NCI-H526 treated with DMSO at 0.1 percent for 48 hours (cell line): ENCODE measurements at places on chromosomes 4 and X.
A peak's percentile ranks its signal among the peaks of the same experiment; 100 is the strongest.

DNA sequence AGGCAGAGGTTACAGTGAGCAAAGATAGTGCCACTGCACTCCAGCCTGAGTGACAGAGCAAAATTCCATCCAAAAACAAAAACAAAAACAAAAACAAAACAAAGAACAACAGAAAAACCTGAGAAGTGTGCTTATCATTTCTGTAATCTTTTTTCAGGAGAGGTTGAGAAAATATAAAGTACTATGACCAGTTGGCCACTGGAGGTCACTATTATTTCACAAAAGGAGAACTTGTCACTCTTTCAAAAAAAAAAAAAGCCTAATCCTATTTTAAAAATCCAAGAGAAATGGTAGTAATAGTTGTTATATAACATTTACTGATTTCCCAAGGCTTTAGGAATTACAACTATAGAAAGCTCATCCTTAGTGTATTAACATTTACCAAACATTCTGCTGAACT lies 24.9 kb upstream of the RNF150 start:
- no peak for DNase-seq

GRCh38 chr4:44415251-44415650 lies 33.4 kb downstream of the KCTD8 start:
- DNase-seq, result no peak

GRCh38 chrX:39813631-39814277 lies 284.0 kb downstream of the BCOR start:
- no peak for DNase-seq

DNA sequence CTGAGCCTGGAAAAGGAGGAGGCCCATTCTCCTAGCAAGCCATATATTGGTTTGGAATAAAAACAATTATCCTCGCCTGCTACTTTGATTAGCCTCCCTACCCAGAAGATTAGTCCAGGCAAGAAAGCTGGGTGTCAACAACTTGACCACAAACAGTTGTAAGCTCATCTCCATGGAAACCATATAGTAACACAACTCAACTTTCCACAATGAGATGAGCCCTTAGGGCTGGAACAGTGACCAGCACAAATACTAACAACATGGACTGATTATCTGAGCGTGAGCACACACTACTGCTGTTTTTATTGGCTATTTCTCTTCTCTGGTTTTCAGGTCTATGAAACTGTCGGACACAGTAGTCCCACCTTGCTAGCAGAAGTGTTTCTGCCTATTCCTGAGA lies 80.8 kb downstream of the CC2D2A start:
- DNase-seq, result no peak

DNA sequence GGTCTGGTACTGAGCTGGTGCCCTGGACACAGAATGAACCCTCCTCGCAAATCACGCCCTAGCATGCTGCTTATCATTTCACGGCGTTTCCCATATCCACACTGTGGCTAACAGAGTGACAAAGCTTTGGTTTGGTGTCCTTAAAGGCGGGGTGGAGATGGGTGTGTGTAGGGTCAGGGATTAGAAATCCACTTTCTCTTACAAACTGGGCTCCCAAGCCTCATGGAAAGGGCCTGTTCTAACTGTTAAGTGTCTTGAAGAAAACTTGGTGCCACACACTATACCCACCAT lies 735 bp upstream of the CHRDL1 start:
- no peak for DNase-seq

- peak; percentile 43 for DNase-seq
Measured at GRCh38 chr4:98658287-98659105, at the start of gene TSPAN5. TSPAN5 (minus strand) TSS chr4:98658611.

GRCh38 chr4:47500776-47501175 lies 15.7 kb downstream of the ATP10D start:
- DNase-seq, result no peak

- DNase-seq, result peak; percentile 31
Measured at GRCh38 chr4:150462743-150463142, 119.2 kb upstream of the MAB21L2 start.

GRCh38 chr4:126583509-126583908 lies 1049.2 kb upstream of the INTU start:
- DNase-seq, result no peak

DNA sequence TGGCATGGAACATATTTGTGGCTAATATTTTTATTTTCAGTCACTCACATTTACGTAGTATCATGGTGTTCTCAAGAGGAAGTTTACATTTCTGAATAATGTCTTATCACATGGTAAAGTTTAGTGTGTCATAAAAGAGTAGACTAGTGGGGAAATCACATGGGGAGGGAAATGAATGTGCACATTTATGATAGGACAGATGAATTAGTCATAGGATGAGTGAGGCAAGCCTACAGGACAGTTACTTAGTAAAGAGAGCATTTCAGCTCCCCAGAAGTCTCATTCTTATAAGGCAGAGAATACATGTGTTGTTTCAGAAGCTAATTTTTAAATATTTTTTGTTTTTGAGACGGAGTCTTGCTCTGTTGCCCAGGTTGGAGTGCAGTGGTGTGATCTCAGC lies 6.2 kb downstream of the GK start:
- no peak for DNase-seq

- DNase-seq, result no peak
Measured at GRCh38 chr4:1400831-1401408, 5.3 kb downstream of the NKX1-1 start.

GRCh38 chr4:73721435-73721834 lies 18.9 kb upstream of the CXCL8 start:
- DNase-seq, result no peak

DNA sequence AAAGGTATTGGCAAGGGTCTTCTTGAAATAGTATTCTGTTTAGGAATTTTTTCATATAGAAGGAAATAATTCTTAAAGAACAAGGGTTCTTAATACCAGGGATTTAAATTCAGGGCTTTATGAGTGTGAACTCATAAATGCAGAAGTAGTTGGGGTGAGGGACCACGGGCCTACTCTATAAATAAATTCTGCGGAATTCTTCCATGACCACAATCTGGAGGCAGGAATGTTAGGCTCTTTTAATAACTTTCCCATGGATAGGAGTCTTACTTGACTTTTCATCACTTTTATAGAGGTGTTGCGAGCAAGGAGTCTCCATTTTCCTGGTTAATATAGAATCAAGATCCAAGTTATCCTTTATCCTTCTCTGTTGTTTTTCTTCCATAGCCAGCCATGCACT lies 76.7 kb upstream of the SLC4A4 start:
- no peak for DNase-seq

- no peak for DNase-seq
Measured at GRCh38 chrX:132330156-132330729, 111.0 kb upstream of the RAP2C start.

DNA sequence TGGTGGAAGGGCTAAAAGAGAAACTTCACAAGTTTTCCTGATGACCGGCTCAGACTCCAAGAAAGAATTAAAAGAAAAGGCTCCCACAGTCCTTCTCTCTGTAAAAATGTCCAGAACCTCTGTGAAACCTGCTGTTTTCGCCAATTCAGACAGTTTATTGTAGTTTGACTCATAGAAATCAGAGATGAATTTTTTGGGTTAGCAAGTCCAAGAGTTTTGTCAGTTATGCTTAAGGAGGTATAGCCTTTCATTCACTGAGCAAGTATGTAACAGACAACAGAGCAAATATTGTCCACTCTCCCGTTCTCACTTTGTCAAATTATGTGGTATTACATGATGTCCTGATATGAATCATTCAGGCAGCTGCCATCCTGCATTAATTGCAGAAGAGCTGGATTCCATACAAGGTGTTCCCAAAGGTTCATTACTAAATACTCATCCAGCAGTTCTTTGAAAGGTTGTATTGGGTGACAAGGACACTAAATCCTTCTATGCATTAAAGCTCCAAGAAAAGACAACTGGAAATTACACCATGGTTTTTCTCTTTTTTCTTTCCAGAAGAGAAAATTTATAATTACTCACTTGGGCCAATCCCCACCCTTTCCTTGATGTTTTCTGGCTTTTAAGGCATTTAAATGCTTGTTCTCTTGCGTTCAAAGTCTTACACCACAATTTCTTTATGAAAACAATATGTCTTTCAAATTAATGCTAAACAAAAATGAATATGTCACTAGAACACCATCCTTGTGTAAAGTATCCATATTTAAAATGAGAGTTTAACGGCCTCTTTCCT lies 30.0 kb upstream of the PLAC1 start:
- no peak for DNase-seq

GRCh38 chr4:11111876-11112275 lies 316.8 kb downstream of the HS3ST1 start:
- no peak for DNase-seq

DNA sequence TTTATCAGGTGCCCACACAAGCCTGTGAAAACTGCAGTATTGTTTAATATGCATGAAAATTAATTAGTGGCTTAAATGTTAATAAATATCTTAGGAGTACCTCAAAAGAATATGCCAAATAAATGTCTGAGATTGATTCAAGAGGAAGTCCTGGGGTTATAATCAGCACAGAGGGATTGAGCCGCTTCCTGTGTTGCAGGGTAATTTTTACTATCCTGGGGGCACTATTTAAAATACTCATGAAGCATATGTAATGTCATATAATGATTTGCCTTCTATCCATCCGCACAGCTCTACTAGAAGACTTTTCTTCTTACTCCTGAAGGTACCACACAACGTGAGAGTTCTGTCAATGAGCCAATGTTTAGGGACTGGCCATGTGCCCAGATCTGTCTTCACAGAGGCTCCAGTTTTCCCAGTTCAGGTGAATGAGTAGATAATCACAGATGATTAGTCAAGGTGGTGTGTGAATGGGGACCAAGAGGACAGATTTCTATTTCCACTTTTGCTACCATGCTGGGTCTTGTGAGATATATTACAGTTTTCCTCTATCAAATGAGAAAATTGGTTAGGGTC lies 233.3 kb downstream of the USP46 start:
- DNase-seq, result no peak

DNA sequence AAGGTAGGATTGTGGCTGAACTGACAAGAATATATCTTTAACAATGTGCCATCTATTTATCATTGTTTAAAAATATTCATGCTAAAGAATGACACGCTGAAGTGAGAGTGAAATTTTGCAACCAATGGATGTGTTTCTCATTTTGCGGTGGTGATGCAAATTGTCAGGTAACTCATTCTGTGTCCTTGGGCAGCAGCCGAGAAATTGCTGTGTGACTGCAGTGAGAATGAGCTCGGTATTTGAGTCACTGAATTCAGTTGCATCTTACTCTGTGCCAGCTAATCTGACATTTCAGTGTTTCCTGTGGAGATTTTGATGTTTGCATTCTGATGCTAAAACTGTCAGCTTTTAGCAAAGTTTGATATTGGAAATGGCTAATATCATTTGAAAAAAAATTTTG lies 28.1 kb downstream of the MCUB start:
- DNase-seq, result peak; percentile 26

- no peak for DNase-seq
Measured at GRCh38 chrX:19842542-19842941, 44.9 kb downstream of the SH3KBP1 start.

DNA sequence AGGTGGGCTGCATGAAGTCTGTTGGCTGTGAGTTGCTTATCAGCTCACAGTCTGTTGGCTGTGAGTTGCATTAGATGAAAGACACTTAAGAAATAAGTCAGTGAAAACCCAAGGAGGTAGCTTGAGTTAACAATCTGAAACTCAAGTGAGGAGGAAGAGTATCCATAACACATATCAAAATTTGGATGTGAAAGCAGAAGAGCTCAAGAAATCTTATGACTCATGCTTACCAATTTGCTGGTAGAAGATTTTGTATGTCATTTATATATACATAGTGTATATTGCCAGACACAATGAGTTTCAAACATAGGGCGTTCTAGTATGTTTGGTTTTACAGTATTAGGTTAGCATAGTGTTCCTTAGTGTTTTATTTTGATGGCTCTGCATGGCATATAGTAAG lies 107.4 kb downstream of the DDIT4L start:
- DNase-seq, result no peak

DNA sequence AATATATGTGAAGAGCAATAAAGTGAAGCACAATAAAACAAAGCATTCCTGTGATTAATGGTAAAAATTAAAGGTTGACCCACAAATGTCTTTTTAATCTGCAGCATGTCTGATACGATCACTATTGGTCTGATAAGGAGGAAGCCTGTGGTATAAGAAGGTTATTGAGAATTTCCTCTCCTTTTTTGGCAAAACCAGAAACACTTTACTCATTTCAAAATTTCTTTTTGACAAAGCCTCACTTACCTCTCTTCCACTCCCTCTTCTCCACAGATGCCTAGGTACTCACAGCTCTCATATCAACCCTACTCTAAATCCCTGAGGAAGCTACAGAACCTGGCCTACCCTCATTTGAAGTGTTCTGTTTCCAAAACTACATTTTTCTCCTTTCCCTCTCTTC lies 56.1 kb downstream of the TSPAN5 start:
- DNase-seq, result no peak

GRCh38 chrX:14591976-14592375 lies 62.6 kb downstream of the GLRA2 start:
- no peak for DNase-seq

DNA sequence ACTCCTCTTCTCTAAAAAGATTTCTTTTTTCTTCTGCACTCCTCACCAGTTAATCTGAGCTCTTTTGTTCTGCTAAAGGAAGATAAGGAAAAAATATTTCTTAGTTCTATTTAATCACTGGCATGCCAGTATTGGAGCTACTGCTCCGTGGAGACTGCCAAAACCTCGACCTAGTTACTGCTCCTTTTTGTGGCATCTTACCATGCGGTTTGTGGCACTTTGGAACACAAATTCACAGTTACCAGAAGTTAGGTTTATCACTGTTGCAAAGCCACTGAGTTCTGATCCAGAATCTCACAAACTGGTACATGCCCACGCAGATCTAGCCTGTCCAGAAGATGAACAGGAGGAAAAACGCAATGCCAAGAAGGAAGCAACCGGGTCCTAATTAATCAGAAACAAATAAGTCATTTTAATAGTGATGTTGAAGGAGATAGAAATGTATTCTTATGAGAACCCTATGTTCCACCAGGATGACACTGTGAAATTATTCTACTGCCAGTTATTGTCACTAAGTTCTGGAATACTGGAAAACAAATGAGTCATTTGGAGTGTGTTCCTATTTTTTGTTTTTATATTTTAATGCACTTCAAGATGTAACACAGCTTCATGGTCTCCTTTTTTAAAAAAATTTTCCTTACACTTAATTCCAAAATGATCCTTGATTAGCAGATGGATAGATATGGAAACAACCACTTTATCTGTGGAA lies 106.7 kb upstream of the GK2 start:
- no peak for DNase-seq

- DNase-seq, result no peak
Measured at GRCh38 chrX:129780441-129781105, 824 bp downstream of the SASH3 start.

GRCh38 chr4:164959896-164960295 lies 17.6 kb downstream of the TRIM61 start:
- DNase-seq, result no peak

DNA sequence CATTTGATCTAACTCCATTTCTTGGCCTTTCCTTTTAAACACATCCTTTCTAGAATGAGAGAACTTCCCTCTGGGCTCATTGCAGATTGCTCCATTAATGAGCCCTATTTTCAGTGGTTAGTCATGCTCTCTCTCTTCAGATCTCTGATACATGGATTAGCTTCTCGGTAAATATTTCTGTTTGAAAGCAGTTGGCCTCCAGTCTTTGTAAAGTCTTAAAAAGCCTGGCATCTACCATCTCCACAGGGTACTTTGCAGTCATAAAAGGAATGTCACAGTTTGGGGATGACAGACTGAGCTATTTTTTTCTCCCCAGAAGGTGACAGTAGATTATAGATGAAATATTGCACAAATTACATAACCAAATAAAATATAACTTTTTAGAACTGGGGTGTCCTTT lies 72.7 kb downstream of the UNC5C start:
- no peak for DNase-seq
